Amygdala (tissue), 56 donors: ENCODE measurements at places on chromosomes 3 and 15.

- DNase-seq, result no peak
Measured at GRCh38 chr15:31499236-31499952, 172.8 kb downstream of the KLF13 start.

- no peak for DNase-seq
Measured at GRCh38 chr3:33047842-33048834, 48.8 kb downstream of the GLB1 start.

DNA sequence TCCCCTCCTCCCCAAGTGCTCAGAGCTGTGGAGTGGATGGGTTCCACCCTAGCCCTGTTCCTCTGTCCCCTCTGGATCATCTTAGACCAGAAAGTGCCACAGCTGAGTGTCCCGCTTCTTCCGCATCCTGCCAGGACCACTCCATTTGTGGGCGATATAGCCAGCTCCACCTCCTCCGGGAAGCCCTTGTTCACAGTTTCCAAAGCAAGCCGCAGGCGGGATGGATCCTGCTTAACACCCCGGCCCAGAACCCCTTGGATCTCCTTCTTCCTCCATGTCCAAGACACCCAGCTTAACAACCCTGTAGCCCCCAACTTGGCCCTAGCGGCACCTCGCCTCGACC, 490 bp upstream of the ALAS1 start:
- no peak for DNase-seq

DNA sequence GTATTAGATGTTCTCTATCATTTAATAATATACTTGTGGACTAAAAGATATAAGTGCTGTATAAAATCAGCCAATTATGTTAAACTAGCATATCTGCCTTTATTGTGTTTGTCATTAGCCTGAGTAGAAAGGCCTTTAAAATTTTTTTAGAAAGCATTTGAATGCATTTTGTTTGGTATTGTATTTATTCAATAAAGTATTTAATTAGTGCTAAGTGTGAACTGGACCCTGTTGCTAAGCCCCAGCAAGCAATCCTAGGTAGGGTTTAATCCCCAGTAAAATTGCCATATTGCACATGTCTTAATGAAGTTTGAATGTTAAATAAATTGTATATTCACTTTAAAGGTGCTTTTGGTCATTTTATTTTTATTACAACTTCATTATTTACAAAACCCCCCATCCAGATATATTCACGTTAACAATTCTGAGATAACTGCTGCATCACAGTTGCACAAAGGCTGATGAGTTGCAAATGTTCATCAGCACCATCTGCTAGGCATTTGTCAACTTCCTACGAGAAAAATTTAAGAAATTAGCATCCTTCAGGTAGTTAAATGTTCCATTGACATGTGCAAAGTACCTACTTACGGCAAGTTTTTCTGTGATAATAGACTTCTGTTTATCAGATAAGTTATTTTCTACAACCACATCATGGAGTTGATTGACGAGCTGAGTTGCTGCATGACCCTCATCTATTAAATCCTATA, 6.3 kb downstream of the EIF4A2 start:
- DNase-seq, result no peak

DNA sequence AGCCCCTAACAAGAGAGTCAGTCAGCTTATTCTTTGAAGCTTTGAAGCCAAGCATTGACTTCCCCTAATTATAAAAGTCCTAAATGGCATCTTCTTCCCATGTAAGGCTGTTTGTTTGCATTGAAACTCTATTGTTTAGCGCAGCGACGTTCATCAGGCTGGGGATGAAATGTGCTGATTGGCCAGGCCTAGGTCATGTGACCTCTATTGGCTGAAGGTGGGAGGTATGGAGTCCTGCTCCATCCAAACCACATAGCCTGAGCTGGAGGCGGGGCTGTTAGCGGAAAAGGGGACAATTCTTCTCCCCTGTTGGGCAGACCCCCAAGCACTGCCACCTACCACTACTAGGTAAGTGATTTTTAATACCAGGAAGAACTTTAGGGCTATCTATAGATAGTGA, 145.3 kb upstream of the PRR23C start:
- no peak for DNase-seq

DNA sequence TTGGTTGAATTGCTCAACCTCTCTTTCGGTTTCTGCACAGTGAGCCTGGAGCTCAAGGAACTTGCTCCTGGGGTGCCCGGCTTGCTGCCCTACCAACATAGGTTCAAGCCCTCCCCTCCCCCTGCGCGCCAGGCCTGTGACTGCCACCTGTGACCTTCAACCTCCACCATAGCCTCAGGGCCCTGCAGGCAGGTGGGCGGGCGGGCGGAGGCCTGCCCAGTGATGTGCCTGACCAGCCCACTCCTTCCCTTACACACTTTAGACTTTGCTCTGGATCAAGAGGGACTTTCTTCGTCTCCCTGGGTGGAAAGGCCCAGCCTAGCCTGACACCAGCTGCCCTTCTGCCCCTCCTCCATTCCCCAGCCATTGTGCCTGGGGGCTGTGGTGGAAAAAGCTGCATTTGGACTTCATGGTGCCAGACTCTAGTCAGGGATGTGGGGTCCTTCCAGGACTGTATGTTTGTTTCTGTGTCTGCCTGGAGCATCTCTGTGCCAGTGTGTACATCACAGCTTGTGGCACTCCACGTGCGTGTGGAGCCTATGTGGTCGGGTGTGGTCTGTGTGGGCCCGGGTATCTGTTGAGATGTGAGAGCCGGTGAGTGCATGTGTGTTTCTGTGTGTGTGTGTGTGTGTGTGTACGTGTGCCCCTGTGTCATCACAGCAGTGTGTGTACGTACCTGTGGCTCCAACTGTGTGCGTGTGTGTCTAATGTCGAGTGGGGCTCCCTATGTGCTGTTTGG, 9.5 kb downstream of the PRKCD start:
- no peak for DNase-seq

- DNase-seq, result no peak
Measured at GRCh38 chr15:63476229-63476632, 28.2 kb upstream of the USP3 start.

GRCh38 chr3:131540821-131541220, 38.0 kb upstream of the MRPL3 start:
- DNase-seq, result no peak

- DNase-seq, result peak; percentile 21
Measured at GRCh38 chr3:50436114-50436674, 67.2 kb downstream of the CACNA2D2 start.

- no peak for DNase-seq
Measured at GRCh38 chr3:171791692-171792076, 18.6 kb downstream of the PLD1 start.

DNA sequence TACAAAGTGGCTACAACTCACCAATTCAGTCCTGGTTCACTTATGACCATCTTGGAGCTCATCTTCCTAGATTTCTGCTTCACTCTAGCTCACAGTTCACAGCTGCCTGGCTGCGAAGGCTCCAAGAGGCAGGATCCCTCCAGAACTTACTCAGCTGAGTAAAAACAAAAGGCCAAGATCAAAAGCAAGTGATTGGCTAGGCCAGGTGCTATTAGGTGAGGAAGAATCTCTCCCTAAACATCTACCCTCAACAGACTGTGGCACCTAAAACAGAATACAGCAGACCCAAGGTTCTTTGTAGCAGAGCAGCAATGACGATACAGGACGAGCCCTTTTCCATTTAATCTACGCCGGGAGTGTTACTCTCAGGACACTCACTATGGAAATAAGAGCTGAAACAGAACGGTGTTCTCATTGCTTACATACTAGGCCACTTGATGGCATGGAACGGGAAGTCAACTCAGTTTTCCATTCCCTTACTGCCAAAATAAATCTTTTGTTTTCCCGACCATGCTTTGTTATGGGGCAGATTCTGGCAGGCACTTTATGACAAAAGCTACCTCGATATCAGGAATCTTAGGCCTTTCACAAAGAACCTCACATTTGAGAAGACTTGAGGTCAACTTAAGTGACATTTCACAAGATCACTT, 901 bp downstream of the ICE2 start:
- no peak for DNase-seq

GRCh38 chr15:75827691-75828090, 15.6 kb upstream of the UBE2Q2 start:
- DNase-seq, result no peak

GRCh38 chr3:119700269-119700919, 2.4 kb upstream of the CFAP91 start:
- DNase-seq, result no peak

DNA sequence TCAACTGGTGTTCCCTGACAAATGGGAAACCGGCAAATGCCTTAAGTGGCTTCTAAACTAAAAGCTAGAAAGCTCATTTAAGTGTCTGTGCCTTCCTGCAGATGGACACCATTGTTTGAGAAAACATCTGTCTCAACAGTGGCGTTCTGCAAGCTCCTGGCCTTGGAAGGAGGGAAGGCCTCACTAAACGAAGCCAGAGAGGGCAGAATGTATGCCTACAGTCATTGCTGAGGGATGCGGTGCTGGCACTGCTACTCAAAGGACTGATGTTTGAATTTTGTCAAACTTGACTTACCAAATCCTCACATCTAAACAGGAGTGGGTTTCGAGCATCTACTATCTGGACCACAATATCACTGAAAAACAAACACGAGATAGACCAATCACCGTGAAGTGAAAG, 12.2 kb downstream of the LSG1 start:
- DNase-seq, result no peak

DNA sequence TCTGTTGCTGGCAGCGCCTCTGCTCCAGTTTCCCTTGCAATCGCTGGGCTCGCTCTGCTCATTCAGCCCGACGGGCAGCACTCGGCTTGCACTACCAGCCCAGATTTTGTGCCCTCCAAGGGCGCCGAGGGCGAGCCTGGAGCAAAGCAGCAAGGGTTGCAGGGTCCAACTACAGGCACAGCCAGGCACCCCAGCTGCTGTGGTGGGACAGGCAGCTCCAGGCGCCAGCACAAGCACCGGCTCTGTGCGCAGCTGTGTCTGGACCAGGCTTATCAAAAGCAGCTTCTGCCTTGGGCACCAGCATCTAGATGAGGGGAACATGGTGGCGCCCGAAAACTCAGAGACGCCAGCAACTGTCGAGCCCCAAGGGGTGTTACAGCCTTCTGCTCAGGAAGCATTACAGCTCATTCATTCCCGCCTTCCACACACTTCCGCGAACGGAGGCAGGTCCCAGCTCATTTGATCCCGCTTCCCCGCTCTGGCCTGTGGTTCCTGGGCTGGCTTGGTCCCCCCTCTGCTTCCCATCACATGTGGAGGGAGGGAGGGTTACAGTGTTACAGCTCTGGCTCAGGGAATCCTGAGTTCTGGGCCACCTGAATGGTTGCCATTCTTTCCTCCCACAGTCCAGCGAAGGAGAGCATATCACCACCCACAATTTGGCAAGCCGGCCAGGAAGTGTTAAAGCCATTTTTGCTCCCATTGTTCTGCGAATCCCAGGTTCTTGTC, 409.9 kb upstream of the ALCAM start:
- DNase-seq, result no peak
